ENCODE measurements at places on chromosomes 6 and 20. TPM values are rescaled to one million over a fixed set of nuclear protein-coding genes. Genes with fewer than 3 reads are reported as not detected.

- DNase-seq = no peak
These were observed 39.8 kb upstream of the SNAP25 start for GRCh38 chr20:10178727-10179313.

The BMP2 gene
- polyA plus RNA-seq = 19.4 TPM

The ZSCAN16 gene
- polyA plus RNA-seq = 13.1 TPM

- DNase-seq = no peak
These were observed 407.7 kb downstream of the EPM2A start for GRCh38 chr6:145327586-145327985.

The LAMA2 gene
- polyA plus RNA-seq = 40.1 TPM

GRCh38 chr6:147287869-147288271, 83.7 kb downstream of the STXBP5 start:
- no peak for DNase-seq

The SLC13A3 gene
- 19.3 TPM for polyA plus RNA-seq

GRCh38 chr6:32459781-32460424, 20.2 kb downstream of the HLA-DRA start:
- no peak for DNase-seq

DNA sequence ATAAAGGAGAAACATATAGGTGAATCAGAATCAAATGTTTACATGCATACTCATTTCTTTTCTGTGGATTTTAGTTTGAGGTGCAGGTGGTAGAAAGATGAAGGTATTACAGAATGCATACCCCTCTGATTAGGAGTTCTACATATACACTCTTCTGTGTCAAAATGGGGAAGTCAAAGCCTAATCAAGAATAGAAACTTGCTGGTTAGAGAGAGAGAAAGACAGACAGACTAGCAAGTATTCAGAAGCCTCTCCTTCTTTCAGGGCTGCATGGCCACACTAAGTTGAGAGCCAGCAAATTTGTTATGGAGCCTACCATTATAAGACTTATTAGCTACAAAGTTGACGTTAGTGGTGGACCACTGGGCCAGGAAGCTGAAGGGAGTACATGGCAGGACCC, 358.3 kb upstream of the EYS start:
- DNase-seq = no peak

- DNase-seq = no peak
These were observed 145.4 kb upstream of the BMP2 start for GRCh38 chr20:6622041-6622440.

DNA sequence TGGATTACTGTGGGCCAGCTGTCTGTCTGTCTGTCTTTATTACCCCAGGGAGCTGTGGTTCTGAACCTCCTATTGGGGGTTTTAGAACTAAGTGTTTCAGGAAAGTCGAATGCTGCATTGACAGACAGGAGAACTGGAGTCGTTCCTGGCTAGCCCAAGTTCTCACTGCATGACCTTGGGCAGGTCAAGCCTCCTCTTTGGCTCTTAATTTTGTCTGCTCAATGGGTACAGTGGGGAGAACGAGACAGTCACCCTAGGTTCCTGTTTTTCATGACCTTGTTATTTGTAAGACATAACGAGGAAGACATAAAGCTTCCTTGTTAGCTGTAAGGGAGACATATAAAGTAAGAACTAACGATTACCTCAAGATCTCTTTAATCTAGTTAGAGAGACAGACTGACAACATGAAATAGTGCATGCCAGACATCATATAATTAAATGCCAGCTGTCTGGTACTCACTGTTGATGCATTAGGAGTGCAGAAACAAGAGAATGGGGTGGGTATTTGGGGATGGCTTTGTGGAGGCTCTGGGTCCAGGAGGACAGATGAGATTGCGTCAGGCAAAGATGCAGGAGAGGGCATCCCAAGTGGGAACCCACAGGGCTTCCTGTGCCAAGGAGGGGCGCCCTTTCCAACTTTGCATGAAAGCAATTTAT, 3.7 kb upstream of the CCDC167 start:
- no peak for DNase-seq

The FKBP1C gene
- polyA plus RNA-seq = 2.1 TPM

DNA sequence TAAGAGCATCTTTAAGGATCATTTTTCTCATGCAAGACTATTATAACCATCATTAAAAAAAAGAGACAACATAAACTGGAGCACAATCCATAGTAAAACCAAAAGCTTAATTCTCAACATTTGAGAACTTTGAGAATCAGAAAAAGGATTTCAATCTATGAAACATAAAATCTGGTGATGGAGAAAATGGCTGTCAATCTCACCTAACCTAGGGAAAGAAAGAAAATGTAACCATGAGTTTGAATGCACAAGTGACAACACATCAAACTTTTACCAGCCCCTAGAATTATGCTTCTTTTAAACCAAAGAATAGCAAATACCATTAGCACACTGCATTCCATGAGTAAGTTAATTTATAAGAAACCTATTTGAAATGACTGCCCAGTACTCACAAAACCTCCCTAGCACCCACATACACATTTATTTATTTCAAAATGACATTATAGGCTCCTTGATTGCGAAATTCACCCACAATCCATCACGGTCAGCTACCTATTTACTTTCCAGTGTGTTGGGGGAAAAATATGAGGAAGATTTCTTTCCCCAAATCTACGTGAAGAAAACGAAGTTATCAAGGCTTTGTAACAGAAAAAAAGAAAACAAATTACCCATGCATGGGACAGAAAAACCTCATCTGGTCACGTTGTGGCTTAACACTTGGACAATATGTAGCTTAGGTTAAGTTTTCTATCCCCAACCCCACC, 828 bp downstream of the ASCC3 start:
- peak; percentile 18 for DNase-seq

The WFDC8 gene
- polyA plus RNA-seq = 0.13 TPM

DNA sequence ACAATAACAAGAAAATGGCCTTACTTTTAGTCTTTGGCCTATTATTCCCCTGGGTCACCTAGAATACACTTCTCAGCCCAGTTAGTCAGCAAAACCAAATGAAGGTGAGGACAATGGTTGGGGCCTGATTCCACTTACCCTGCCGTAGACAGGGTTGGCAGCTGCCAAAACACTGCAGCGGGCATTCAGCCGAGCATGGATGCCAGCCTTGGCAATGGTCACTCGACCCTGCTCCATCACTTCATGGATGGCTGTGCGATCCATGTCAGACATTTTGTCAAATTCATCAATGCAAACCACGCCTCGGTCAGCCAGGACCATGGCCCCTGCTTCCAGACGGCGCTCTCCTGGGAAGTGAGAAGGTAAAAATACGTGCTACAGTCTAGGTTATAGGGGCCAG, 8.4 kb downstream of the MCM3 start:
- no peak for DNase-seq

DNA sequence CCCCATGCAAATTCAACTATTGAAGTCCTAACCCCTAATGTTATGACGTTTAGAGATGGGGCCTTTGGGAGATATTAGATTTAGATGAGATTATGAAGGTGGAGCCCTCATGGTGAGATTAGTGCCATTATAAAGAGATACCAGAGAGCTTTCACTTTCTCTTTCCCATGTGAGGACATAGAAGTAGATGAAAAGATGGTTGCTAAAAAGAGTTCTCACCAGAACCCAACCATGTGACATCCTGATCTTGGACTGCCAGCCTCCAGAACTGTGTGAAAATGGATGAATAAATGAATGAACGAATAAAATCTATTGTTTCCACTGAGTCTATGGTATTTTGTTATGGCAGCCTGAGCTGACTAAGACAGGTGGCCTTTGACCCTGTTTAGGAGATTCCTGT, 50.6 kb upstream of the FBXO30 start:
- no peak for DNase-seq

GRCh38 chr6:119296036-119297035, 53.2 kb downstream of the MAN1A1 start:
- no peak for DNase-seq

The DPPA5 gene
- polyA plus RNA-seq = not detected

The HLA-DRB1 gene
- polyA plus RNA-seq = 16.1 TPM

GRCh38 chr6:137736048-137736818, 130.8 kb upstream of the TNFAIP3 start:
- no peak for DNase-seq

- no peak for DNase-seq
These were observed 18.8 kb downstream of the CARMIL1 start for GRCh38 chr6:25297823-25298522.

DNA sequence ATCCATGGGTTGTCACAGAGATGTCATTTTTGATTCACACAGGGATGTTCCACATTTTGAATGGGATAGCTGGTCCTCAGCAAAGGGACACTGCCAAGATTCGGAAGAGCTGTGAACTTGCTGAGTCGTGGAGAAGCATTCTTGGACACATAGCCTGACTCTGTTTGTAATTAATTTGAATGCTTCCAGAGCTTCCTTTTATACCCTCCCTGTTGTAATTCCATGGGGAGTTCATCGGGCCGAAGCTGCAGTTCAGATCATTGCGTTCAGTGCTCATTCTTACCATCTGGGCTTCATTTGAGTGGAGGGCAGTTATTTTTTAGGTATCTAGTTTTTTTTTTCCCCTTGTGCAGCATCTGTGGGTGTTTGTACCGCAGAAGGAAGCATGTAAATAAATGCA, 126.5 kb downstream of the SLC24A3 start:
- DNase-seq = no peak

The RAMACL gene
- 0.40 TPM for polyA plus RNA-seq

GRCh38 chr6:111725446-111726112, 119.9 kb upstream of the TRAF3IP2 start:
- no peak for DNase-seq

DNA sequence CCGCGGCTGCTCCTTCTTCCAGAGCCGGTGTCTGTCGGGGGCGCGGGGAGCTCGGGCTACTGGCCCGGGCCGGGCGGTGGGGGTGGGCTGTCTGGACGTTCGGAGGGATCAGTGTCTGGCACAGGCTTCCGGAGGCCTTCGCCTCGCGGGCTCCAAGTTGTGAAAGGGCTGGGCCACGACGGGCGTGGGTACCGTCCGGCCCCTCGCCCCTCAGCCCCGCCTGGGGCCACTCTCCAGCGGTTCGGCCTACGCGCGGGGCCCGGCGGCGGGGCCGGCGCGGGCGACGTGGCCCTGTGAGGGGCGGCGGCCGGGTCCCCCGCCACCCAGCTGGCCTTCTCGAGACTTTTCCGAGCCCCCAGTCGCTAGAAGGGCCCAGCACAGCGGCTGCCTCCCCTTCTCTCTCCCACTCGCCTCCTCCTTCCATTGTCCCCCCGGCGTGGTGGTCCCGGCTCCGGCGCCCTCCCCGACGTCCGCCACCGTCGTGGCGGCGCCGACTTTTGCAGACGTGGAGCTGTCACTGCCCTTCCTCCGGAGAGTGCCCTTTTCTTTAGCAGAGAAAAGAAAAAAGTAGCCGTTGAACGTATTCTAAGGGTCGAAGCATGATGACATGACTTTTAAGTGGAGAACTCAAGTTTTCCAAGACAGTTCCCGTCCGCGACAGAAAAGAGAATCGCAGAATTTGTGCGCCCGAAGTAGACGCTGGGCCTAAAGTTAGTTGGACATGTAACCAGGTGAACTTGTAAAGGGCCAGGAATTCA, 571 bp downstream of the ITCH start:
- peak; percentile 47 for DNase-seq

DNA sequence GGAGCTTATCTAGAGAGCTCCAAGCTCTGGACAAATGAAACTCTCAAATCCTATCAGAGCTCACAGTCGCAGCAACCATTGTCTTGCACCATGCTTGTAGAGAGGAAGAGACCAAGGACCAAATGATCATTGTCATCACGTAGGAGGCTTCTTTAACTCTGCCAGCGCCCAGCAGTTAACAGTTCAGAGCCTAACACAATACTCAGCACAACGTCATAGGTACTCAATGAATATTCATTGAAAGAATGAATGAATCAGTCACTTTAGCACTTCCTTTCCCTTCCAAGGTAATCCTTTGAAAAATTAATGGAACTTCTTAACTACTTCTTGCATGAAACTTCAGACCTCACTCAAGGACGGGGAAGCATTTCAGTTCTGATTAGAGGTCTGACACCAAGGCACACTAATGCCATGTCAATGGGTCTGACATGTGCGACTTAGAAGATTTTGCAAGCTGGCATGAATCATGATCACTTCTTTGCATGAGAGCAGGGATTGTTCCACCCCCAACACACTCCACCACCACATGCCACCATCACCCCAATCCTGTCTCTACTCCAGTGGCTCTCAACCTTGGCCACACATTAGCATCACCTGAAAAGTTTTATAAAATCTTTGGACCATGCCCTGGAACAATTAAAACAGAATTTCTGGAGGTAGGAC, 45.1 kb downstream of the KHDC1L start:
- DNase-seq = no peak

The PTPRT gene
- 0.53 TPM for polyA plus RNA-seq

DNA sequence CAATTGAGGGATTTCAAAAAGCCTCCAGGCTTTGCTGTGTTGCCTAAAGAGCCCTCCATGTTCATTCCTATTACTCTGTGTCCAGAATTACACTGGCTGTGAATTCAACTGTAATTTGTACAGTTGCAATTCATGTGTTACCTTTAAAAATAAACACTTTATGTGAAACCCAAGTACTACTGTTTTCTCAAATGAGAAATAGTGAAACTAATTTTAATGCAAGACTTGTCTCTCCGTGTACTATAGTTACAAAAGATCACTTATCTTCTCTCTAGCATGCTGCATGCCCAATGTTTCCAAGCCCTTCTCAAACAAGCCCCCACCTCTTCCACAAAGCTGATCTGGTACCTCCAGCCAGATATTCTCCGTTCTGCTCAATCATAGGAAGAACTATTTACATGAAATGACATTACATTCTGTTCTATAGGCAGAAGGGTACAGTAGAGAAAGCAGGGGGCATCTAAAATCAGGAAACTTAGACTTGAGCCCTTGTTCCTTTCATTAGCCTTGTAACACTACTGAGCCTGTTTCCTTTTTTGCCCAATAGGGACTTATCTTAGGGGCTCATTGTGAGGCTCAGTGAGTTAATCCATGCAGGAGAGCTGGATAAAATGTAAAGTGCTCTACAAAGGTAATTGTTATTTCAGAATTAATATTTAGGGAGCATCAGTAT, 12.3 kb upstream of the COL9A1 start:
- DNase-seq = no peak

- no peak for DNase-seq
These were observed 916 bp upstream of the SUN5 start for GRCh38 chr20:33005132-33005566.

DNA sequence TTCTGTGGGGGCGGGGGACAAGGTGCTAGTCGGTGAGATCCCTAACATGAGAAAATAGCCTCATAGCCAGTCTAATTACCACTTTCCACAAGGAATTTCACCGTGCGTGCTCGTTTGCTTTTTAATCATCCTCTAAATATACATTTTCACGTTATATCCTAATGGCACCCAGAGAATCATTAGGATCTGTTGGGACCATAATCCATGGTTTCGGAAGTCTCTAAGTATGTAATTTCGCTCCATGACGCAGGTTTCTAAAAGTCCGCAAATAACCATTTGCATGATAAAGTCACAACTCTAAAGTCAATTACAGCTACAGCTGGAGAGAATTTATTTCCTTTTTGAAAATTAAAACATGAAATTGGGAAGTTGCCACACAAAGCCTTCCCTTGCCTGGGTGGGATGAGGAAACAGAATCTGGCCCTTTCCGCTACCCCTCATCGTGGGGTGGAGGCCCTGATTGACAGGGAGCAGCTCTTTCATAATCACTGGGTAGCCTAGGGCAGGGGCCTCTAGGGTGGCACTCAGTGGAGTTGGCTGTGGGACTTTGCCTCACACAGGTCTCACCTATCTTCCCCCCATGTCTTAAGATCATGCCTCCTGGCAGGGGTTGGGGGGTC, 81.9 kb downstream of the LRFN2 start:
- DNase-seq = no peak

The SIRPA gene
- 24.3 TPM for polyA plus RNA-seq
